ENCODE measurements at places on chromosomes 4 and X. TPM values are rescaled to one million over a fixed set of nuclear protein-coding genes. Genes with fewer than 3 reads are reported as not detected.

NEXMIF gene
- total RNA-seq: 0.12 TPM

CPE gene
- 1.8 TPM for total RNA-seq

ANK2 gene
- not detected for total RNA-seq

GYG2 gene
- not detected for total RNA-seq

DNA sequence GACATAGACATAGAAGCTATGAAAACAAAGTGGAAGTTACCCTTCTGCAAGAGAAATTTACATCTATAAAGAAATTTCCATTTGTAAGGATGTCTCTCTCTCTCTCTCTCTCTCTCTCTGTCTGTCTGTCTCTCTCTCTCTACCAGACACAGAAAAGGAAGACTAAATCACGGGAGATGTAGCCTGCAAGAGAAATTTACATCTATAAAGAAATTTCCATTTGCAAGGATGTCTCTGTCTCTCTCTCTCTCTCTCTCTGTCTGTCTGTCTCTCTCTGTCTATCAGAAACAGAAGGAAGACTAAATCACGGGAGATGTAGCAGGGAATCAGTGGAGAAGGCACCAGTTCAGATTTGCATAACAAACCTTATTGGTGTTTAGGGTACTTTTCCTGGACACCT, 65.6 kb upstream of the CTSO start:
- no peak for DNase-seq

DNA sequence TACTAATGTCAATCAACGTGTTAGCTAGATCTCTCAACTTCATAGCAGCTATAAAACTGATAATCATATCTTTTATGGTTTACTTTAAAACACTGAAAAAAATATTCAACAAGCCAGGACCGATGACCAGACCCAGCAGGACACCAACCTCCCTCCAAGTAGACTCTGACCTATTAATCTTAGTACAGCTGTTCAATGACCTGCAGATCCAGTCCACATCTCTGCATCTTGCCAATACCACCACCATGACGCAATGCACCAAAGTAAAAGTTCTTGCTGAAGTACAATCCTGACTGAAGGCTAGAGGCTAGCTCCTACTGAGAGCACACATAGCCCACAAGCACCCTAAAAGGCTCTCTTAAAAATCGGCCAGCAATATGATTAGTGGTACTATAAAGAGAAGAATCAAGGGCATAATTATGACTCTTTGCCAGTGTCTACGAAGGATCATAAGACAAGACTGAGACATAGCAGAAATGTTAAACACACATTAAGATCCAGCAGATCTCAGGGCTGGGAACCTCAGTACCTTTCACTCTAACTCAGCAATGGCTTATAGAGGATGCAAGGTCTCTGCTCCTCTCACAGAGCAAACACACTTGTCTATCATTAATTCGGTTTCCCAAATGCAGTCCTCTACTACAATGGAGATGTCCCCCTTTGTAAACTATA, 7.6 kb downstream of the MED14 start:
- no peak for DNase-seq

DNA sequence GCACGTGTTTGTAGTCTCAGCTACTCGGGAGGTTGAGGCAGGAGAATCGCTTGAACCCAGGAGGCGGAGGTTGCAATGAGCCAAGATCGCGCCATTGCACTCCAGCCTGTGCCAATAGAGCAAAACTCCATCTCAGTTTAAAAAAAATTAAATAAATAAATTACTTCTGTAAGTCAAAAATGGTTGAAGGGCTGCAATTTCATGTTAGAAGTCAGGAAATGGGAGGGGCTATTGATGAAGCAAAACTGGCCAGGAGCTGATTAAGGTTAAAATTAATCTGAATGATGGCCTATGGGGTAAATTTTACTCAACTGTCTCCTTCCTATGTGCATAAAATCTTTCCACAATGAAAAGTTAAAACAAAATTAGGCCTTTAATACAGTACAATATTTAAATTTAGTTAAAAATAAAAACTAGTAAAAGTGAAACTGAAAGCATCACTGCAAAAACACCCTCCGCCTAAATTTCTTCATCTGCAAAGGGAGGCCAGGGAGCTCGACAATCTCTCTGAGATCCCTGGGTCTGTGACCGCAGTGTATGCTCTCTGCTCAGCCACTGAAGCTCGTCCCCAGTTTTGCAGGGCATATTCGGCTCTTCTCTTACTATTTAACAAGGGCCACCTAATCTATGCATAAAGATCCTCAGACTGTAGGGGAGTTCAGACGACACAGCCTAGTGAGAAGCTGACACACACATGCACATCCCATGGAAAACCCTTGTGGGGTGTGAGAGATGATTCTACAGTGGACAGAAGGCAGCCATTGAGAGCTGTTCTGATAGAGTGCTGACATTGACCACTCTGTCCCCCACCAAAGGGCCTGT, 57.2 kb downstream of the IRF2 start:
- DNase-seq: peak; percentile 87

GRCh38 chr4:55770662-55771061, 48.9 kb upstream of the EXOC1L start:
- DNase-seq: no peak

- DNase-seq: no peak
Measured at GRCh38 chrX:44474410-44474809, 68.2 kb downstream of the FUNDC1 start.

DNA sequence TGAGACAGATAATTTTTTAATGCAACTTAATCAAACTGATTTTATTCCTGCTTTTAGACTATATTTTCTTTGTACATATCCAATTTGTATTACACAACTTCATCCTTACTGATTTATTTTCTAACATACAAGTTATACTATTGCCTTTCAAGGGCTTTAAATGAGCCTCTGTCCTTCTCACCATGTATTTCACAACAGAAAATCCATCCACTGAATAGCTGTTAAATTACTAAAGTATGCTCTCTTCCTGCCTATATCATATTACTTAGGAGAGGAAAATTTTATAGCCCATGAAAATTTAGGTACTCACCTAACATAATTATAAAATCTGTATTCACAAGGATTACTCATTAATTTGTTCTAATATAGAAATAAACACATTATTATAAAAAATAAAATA, 528.6 kb downstream of the ANKRD50 start:
- no peak for DNase-seq

- no peak for DNase-seq
Measured at GRCh38 chrX:104135677-104136076, 21.1 kb downstream of the SLC25A53 start.

DNA sequence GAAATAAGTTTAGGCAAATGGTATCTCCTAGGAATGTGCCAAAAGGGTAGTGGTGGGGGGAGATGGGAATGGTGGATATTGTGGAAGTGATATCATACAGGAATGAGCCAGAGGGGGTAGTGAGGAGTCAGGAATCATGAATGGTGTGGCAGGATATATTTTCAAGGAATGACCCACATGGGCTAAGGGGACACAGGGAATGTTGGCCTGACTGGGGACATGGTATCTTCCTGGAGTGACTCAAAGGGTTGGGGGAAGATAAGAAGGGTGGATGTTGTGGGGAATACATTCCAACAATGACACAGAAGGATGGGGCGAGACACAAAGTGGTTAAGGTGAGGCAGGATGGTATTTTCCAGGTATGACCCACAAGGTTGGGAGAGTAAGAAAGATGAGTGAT, 60.6 kb downstream of the MAOA start:
- DNase-seq: no peak

- no peak for DNase-seq
Measured at GRCh38 chr4:105186701-105187161, 40.1 kb downstream of the TET2 start.

GRCh38 chr4:165204462-165204830, 2.9 kb upstream of the KLHL2 start:
- DNase-seq: no peak
